Midbrain (tissue), 1 donor: ENCODE measurements at places on chromosomes 3 and 15.

GRCh38 chr15:70582143-70582945 lies 181.0 kb downstream of the UACA start:
- DNase-seq: no peak

GRCh38 chr15:38648121-38648843 lies 83.7 kb upstream of the RASGRP1 start:
- DNase-seq: no peak

GRCh38 chr3:113113361-113113760 lies 98.0 kb upstream of the BOC start:
- DNase-seq: no peak

DNA sequence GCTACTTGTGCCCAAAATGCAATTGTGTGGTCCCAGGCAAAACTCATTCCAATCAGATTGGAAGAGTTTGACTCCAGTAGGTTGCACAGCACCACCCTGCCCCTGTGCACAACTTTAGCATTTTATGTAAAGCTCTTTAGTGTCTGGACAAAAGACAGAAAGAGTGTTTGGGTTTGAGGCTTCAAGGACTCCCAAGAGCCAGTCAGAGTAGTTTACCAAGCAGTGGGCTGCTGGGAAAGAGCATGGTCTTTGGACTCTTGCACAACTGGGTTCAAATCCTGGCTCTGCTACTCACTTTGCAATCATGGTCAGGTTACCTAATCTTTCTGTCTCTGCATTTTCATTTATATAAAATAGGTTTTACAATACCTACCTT lies 75.8 kb upstream of the UMPS start:
- no peak for DNase-seq

GRCh38 chr3:45938864-45939263 lies 4.4 kb upstream of the CXCR6 start:
- DNase-seq: peak; percentile 87

DNA sequence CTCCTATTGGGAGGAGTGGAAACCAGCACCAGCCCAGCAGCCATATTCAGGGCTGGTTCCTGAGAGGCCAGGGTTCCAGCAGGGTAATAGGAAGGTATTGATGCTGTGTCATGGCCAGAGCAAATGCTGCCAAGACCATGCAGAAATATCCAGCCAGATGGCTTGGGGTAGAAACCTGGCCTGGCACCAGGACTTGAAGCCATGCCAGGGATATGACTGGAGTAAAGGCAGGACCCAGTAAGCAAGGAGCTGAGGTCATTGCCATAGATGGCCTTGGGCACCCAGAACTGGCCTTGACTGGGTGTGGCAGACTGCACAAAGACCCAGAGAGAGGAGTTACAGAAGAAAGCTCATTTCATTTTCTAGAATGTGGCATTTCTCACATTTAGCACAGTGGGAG lies 257.6 kb upstream of the GOLGA6L4 start:
- no peak for DNase-seq

- DNase-seq: no peak
These were observed 20.2 kb upstream of the TMEM158 start for GRCh38 chr3:45246241-45246640.

GRCh38 chr15:98548139-98548971 lies 100.0 kb upstream of the IGF1R start:
- DNase-seq: peak; percentile 42

GRCh38 chr3:29568355-29568754 lies 287.5 kb downstream of the RBMS3 start:
- no peak for DNase-seq

GRCh38 chr3:5078151-5078550 lies 43.9 kb upstream of the ARL8B start:
- no peak for DNase-seq

DNA sequence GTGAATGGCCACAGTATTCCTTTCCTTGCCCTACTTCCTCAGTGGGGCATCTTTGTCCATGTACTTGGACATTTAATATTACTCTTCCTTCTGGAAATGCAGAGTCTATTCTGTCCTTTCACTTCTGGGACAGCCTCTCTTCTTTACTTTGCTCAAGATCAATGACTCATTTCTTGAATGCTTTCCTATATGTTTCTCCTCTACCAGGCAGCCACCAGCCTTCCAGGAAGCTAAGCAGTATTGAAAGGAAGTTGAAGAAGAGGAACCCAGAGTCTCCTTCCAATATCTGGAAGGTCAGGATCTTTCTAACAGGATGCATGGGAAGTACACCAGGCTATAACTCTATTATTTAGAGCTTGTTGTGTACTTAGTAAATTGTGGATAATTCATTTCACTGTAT lies 182.8 kb downstream of the CD47 start:
- DNase-seq: no peak

DNA sequence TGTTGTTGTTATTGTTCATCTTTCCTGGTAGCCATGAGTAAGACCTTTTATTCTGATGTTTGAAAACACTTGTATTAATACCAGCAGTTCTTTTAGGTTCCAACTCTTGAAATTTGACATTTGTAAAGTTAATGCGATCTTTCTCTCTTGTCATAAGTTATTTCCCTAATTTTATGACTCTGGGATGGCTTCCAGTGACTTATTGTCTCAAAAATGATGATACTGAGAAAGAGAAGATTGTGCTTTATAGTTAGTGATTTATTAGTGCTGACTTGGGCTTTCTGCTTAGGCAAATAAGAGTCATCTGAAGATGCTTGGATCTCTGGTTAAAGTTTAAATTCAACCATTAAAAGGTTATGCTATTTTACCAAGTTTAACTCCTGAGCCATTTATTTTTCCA lies 715.2 kb downstream of the GRM7 start:
- no peak for DNase-seq

DNA sequence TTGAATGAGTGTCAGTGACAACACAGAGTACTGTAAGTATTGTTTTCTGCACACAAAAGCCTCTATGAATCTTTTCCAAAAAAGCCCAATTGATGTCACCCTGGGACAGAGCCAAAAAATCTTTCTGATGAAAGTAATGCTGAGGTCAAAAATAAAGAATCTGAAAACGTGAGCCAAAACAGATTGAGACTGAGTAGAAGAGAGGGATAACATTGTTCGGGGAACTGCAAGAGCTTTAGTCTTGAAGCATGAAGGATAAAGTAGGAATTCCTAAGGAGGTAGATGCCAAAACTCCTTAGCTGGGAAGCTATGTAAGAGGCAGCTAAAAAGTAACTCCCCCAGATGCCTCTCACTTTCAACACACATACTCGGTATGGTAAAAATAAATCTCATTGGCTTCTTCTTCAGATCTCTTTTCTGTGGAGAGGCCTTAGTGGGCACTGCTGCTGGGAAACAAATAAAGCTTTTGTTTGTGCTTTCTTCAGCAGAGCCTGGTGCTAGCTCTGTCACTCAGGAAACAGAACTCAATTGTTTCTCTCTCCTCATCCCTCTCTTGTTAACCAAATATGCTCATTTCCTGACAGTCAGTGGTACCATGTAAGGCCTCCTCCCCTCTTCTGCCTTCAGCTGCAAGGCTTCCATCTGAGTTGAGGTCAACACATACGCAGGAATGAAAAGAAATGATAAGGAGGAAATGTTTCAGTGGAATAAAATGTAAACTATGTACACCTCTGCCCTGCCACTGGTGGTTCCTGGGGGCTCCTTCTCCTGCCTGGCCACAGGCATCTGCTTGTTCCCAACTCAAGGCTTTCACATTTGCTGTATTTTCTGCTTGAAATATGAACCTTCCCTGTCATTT lies 58.1 kb downstream of the CD200 start:
- DNase-seq: peak; percentile 83

DNA sequence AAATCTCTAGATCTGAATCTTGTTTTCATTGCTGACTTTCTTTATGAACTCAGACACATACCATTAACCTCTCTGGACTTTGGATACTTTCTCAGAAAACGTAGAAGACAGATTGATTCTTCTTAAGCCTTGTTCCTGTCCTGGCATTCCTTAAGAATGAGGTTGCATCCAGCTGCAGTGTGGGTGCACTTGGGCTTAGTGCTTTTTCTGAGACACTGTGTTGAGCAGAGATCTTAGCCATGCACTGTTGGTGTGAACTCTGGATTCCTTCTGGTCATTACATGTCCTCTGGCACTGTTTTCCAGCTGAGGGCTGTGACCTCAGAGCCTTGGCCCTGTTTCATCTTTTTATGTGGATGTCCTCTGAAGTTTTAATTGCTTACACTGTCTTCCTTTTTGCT lies 428.3 kb downstream of the CNTN4 start:
- no peak for DNase-seq

DNA sequence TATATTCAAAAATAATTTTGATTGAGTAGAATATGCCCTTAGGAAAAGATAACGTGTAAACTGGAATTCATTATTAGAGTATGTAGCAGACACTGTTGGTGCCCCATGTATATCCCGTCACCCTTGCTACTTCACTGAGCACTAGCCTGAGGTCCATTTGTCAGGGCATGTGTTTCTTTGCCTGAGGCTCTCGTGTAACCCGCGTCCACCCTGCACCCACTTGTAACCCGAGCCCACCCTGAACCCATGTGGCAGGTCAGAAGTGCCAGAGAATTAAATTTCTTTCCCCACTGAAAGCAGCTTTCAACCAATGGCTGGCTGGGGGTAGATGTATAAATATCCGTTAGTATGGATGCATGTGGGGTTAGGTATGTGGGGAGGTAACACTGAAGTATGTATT lies 474.2 kb upstream of the ZNF385D start:
- DNase-seq: no peak

DNA sequence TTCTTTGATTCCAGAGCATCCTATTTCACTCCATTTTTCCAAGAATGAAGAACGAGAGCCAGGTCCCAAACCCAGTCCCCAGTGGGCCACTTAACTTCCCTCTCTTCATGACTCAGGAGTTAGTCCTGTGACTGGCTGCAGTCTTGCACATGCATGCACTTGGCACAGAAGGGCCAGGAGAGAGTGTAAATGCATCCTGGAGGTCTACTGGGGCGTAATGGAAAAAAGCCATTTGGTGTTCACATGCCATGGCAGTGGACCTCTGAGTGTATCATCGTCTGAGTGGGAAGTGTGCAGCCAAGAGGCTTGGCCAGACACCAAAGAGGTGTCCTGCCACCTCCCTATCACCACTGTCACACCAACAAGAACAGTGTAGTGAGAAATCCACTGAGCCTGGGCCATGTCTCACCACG lies 15.1 kb upstream of the RFTN1 start:
- no peak for DNase-seq

DNA sequence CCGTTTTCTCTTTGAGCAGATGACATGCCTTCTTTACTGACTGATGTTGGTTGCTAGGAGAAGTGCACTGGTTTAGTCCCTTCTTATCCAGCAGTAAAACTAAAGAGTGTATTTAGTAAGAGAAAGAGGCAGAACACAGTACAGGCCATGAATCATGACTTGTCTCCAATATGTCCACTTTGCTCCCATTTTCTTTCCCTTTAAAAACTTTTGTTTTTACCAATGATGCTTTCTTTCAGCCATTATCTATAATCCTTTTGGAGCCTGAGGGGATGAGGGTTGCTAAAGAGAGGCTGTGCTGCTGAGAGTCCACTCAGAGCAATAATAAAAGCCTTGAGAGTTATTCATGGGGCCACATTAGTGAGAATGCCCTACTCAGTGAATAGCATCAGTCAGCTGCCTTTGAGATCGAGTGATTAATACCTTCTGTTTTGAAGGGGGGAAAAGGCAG lies 12.2 kb downstream of the ROBO2 start:
- DNase-seq: peak; percentile 3

- DNase-seq: no peak
These were observed 8.8 kb downstream of the STOML1 start for GRCh38 chr15:73983211-73983727.

GRCh38 chr3:72938471-72939265 lies 50.8 kb downstream of the GXYLT2 start:
- DNase-seq: peak; percentile 59

DNA sequence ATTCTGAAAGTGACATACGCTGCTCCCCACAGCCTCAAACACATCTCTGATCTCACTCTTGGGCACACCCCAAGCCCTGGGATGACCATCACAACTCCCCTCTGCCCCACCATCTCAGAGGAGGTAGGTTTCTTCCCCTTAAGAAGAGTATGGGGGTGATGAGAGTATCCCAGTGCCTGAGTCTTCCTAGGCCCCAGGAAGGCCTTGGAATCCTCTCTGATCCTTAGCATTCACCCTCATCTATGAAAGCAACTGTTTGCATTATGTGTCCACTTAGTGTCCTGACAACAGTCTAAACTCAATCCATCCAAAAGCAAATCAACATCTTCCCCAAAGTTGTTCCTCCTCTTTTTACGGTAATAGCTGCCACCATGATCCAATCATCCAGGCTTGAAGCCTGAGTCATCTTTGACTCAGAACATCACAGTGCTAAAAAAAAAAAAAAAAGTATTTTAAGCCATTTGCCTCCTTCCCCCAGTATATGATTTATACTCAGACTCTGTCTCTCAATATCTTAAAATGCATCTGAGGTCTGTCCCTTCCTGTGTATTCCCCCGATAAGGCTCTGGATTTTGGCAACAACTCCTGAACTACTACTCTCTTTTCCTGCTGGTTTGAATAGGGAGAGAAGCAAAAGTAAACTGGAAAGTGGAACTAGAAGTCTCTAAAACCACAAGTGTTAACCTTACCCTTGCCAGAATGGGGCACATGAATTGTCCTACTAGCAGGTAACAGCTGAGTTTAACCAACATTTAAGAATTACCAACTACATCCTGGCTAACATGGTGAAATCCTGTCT lies 22.5 kb downstream of the POPDC2 start:
- DNase-seq: no peak

- DNase-seq: no peak
These were observed 24.3 kb downstream of the FILIP1L start for GRCh38 chr3:100089812-100090668.

DNA sequence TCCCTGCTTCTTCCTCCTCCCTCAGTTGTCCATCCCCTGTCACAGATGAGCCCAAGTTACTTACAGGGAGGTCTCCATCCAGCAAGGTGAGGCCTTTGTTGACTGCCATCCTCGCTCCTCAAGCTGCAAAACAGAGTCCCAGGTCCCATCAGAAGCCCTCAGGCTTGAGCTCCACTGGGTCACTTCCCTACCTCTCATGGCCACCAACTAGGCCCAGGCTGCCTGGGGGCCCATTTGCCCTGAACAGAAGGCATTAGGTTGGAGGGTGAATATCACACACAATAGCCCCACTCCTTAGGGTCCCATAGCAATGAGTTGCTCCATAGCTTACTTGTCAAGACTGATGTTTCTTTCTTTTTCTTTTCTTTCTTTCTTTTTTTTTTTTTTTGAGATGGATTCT lies 1.8 kb downstream of the PLIN1 start:
- DNase-seq: no peak

DNA sequence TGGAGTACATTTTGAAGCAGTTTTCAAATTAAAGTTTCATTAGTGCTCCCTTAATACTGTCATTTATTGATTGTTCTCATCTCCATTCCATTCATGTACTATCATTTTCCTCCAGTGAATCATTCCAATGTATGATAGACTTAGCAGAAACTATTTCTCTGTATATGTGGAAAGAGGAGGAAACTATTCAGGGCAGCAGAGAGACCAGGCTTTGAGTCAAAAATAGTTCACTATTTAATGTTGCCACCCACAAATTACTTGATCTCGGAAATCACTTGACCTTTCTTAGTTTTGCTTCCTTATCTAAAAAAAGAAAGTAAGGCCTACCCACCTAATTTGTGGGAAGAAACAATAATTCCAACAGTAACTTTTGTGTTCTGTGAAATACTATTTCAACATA lies 610.5 kb upstream of the ZNF385D start:
- no peak for DNase-seq

- no peak for DNase-seq
These were observed 44.3 kb upstream of the FGD5 start for GRCh38 chr3:14774431-14774830.

GRCh38 chr15:38818157-38818790 lies 253.7 kb upstream of the RASGRP1 start:
- peak; percentile 5 for DNase-seq
